ENCODE measurements at places on chromosomes 6 and 20.
A peak's percentile ranks its signal among the peaks of the same experiment; 100 is the strongest.

- no peak for DNase-seq
These were observed 28.1 kb downstream of the DACT2 start for GRCh38 chr6:168291450-168291849.

GRCh38 chr6:15620611-15621010 is 42.2 kb downstream of the DTNBP1 start:
- DNase-seq = no peak

- peak; percentile 15 for DNase-seq
These were observed 176.0 kb downstream of the MRPL14 start for GRCh38 chr6:43951063-43951755.

DNA sequence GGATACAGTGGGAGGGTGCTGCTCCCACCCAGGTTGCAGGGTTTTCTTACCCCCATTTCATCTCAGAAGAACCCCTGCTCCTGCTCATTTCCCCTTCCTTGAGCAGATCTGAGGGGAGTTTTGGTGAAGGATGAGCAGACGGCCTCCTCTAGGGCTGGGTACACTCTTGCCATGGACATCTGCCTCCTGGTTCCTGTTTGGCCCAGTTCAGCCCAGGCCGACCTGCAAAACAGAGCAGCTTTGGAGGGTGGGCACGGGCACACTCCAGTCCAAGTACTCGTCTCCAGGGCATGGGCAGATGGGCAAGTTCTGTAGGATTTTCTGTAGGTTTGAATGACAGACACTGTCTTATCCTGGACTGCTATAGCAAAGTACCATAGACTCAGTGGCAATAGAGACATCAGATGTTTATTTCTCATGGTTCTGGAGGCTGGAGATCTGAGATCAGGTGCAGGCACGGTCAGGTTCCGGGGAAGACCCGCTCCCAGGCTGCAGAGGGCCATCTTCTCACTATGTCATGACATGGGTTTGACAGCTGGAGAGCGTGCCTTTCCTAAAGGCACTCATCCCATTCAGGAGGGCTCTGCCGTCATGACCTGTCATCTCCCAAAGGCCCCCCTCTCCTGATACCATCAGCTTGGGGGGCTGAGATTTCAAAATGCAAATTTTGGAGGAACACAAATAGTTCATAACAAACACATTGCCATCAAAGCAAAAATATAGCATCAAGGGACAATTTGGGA is 6.2 kb downstream of the NPBWR2 start:
- no peak for DNase-seq

DNA sequence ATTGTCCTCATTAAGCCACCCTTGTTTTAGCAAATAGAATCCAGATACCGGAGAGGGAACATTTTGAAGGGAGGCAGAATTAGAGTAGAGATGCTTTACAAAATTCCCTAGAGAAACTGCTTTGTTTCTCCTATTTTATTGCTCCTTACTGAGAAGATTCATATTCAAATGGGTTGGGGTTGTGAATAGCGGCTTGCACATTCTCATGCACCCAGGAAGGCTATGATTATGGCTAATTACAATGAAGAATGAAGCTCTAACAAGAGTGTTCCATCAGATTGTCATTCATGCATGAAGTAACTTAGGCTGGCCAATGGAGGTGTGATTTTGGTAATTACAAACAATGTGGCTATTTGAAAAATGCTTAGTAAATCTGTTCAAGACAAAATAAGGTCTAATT is 129.6 kb downstream of the PACRG start:
- DNase-seq = no peak

GRCh38 chr6:2980465-2980855 is 9.1 kb upstream of the SERPINB6 start:
- no peak for DNase-seq

- DNase-seq = no peak
These were observed 714.4 kb upstream of the MARCKS start for GRCh38 chr6:113142671-113143174.

- DNase-seq = no peak
These were observed 129.3 kb downstream of the KLHL32 start for GRCh38 chr6:97053643-97054411.

DNA sequence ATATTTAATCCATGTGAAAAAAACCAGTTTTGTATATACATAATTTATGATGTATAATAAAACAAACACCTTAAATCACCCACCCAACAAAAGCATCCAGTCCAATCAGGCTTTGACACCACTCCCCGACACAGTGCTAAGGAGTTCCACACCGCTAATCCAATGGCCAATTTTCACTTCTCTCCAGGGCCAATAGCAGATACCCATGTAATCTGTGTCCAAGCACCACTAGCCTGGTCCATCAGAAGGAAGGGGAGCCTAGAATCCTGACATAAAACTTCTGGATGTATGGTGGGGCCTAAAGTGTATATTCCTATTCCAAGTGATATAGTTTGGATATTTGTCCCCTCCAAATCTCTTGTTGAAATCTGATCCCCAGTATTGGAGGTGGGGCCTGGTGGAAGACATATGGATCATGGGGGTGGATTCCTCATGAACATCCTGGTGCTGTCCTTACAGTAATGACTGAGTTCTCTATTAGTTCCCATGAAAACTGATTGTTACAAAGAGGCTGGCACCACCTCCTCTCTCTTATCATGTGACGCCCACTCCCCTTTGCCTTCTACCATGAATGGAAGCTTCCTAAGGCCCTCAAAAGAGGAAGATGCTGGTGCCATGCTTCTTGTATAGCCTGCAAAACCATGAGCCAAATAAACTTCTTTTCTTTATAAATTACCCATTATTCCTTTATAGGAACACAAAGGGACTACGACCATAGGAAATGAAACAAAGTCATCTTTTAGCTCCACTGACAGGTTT is 20.8 kb downstream of the RALGAPA2 start:
- DNase-seq = no peak

- DNase-seq = no peak
These were observed 21.2 kb downstream of the ROS1 start for GRCh38 chr6:117404548-117404947.

GRCh38 chr6:64580346-64580745 is 944.7 kb downstream of the PHF3 start:
- DNase-seq = no peak

GRCh38 chr20:49831770-49832631 is 19.4 kb downstream of the SLC9A8 start:
- DNase-seq = no peak

- no peak for DNase-seq
These were observed 38.0 kb downstream of the VGLL2 start for GRCh38 chr6:117303323-117303722.

All from GDM1 (cell line).